ENCODE measurements at places on chromosomes 6 and 20. TPM values are rescaled to one million over a fixed set of nuclear protein-coding genes. Genes with fewer than 3 reads are reported as not detected.

DNA sequence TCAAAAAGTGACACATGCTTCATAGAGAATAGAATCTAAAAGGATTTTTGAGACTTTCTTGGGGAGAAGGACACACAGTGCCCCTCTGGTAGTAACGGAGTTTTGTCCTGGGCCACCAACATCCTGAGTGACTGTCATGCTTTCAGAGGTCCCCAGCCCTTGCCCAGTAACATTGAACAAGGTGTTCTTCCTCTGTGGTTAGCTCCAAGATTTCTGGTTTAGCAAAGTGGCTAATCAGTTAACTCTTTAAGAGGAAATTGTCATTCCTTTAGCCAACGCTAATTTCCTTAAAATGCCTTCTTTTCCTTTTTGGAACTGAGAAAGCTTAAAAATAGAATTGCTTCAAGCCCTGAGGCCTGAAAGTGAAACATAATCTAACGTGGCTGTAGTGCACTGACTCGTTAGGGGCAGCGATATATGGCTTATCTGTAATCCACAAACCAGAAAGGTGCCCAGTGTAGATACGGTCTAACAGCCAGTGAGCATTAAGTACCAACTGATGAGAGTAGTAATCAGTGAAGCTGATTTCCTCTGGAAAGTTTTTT is 7.8 kb downstream of the E2F3 start:
- DNase-seq: no peak

GRCh38 chr20:848193-848592 is 14.7 kb downstream of the FAM110A start:
- DNase-seq: no peak

DNA sequence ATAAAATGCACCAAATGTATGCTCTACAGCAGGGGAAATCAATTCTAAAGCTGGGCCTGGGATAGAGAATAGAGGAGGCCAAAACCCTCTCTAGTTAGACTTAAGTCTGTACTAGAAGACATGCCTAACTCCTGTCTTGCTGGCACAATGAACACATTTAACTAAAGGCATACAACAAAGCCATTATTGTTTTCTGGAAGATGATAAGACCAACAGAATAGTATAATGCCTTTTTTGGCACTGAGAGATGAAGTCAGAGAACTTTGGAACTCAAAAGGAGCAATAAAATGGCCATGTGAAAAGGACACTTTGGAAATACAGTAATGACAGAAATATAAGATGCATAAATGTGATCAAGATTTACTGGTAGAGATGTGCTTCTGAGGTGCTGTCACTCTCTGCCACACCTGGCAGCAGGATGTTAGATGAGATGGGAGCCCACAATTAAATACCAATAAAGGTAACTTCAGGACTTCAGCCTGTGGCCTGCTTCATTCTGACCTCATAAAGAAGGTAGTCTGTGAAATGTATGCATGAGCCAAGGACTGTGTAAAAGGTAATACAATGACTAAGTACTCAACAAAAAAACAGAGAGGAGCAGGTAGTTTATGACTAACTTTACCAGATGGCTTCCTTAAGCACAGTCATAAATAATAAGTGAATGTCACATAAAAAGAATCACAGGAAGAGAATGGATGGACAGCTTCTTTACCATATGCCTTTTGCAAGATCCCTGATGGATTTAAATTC is 333.4 kb downstream of the BCKDHB start:
- DNase-seq: no peak

DNA sequence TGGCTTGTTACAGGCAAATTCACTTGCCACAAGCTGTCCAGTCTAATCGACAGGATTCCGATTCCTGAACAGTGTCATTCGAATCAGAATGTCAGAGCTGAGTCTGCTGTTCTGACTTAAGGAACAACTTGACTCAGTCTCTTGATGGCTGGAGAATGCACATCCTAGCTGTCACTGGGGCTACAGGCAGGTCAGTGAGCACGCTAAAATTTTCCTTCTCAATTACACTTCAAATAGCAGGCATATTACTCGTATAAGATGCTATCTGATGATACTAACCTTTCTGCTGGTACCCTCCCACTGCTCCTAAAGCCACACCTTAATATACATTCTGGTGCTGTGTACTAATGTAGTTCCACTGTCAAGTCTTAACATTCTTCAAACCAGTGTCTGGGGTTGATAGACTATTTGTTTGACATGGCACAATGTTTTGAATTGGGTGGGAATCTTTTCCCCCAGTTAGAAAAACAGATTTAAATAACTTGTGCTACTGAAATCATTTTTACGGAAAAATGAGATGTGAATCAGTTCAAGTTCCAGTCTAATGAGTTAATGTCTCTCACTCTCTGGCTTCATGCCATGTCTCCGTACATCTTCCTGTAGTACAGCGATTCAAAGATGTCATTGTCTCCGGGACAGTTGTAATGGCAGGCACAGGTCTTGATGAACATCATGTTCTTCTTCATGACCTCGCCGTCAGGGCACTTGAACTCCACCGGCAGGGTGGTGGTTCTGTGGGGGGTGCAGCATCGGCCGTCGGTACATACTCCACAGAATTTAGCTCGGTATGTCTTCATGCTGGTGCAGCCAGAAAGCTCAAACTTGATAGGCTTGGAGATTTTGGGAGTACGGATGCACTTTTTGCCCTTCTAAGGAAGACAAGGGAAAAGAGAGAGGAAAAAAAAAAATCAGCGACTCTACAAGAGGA is 2.2 kb downstream of the CCN2 start:
- DNase-seq: no peak

DNA sequence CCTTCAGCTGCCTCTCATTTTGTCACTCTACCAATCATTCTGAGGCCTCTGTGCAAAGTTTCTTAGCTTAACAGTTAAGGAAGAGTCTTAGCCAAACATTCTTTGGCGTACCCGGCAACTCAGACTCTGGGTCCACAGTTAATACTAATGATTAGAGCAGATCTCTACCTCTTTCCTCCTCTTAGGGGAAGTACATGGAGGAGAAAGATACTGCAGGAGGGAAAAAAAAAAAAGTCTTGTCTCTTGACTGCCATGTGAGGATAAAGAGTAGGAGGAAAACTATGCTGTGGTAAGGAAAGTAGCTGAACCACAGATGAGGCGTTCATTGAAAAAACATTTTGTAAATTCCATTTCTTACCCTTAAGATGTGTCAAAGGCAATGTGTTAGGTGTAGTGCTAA is 44.0 kb upstream of the MARCKS start:
- no peak for DNase-seq

DNA sequence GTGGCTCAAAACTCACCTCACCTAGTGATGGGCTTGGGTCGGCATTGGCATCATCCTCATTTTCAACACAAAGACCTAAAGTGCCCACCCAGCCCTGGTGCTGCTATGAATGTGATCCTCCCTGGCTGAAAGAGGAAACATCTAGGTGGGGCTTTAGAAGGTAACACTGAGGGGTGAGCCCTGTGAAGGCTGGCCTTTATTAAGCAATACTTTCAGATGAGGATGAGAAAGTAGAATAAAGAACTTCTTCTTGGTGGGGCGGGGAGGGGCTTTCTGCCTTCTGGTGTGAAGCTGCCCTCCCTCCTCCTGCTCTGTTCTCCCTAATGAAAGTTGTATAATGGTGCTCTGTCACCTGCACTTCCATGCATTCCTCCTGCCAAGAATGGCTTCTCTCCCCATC is 133.0 kb upstream of the TRAF3IP2 start:
- DNase-seq: no peak

DNA sequence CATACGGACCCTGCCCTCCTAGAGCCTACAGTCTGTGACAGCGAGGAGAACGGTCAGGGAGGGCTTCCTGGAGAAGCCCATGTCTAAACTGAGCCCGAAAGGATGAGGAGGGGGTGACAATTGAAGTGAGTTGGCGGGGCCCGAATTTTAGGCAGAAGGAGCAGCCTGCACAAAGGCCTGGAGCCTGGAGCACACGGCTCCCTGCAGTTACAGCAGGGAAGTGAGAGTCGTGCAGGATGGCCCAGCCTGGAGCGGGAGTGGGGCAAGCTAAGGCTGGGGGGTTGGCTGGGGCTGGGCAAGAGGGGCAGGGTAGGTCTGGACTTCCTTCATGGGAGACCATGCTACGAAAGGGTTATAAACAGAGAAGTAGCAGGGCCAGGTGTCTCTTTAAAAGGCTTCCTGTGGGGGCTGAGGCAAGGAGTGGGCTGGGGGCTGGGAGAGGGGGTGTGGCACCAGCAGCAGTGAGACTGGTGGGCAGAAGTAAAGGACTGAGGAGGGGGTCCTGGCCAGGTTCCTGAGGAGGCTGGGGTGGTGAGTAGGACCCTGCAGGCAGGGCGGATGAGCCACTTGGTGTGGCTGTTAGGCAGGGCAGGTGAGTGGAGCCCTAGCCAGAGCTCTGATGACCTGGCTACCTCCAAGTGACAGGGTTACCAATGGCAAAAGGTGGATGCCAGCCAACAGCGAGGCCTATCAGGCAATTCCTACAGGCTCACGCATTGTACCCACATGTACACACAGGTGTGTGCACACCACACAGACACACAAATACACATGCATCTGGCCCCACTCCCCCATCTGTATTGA is 119.2 kb downstream of the MRPL14 start:
- DNase-seq: no peak

DNA sequence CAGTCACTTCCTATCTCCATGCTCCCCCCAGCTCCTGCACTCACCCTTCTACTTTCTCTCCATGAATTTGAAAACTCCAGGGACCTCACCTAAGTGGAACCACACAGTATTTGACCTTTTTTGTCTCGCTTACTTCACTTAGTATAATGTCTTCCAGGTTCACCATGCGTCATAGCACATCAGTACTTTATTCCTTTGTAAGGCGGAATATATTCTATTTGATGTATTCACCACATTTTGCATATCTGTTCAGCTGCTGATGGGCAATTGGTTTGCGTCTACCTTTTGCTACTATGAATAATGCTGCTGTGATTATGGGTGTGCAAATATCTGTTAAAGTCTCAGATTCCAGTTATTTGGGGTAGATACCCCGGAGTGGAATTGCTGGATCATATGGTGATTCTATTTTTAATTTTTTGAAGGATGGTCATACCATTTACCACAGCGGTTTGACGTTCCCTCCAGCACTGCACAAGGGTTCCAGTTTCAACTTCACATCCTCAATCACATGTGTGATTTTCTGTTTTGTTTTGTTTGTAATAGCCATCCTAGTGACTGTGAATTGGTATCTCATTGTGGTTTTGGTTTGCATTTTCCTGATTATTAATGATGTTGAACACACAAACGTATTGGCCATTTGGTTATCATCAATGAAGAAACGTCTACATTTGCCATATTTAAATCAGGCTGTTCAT is 20.3 kb upstream of the SYNDIG1 start:
- no peak for DNase-seq

GRCh38 chr6:52790861-52791260 is 12.8 kb downstream of the GSTA1 start:
- no peak for DNase-seq

DNA sequence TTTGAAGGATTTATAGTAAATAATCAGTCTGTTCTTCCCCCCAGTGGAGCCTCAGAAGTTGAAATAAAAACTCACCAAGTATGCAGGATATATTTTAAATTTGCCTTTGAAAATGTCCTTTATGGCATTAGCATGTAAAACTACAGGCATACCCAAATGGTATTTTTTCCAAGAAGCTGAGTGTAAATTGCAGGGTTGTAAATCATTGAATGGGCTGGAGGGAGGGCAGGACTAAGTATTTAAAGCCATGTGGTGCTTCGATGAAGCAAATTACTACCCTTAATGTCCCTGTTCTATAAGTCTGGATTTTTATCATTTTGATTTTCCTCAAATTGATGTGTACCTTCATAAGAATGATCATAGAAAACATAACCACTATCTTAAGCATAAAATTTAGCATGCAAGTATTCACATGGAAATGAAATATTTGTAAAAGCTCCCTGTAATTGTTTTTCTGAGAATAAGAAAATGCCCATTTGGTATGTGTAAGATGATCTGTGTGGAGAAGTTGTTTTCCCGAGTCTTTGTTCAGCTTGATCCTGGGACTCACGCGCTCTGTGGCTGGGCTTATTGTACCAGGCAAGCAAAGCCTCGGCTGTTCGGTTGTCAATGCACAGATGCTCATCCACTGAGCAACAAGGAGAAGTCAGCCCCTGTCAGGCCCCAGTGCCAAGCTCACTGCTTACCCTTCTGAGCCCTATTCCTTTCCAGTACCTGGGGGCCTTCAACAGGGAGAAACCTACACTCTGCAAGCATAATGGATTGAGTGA is 66.7 kb downstream of the CD164 start:
- no peak for DNase-seq

DNA sequence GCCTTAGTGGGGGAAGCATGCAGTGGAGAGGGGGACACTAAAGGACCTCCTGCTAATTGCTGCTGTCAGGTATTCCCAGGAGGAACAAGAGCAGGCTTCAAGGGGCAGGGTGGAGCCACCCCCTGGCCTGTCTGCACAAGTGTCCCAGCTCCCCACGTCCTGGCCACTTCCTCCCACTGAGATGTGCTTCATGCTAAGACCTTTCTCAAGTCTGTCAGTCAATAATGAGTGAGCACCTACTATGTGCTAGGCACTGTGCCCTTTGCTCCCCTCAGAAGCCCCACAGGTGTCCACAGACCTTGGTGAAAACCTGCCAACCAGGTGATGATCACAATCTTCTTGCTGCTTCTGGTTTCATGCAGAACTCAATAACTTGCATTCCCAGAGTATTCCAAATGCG is 147.9 kb downstream of the UNC5CL start:
- DNase-seq: no peak

GRCh38 chr6:14781772-14782525 is 463.9 kb upstream of the JARID2 start:
- no peak for DNase-seq

GRCh38 chr6:143664171-143664570 is 13.6 kb upstream of the PHACTR2 start:
- DNase-seq: no peak

DNA sequence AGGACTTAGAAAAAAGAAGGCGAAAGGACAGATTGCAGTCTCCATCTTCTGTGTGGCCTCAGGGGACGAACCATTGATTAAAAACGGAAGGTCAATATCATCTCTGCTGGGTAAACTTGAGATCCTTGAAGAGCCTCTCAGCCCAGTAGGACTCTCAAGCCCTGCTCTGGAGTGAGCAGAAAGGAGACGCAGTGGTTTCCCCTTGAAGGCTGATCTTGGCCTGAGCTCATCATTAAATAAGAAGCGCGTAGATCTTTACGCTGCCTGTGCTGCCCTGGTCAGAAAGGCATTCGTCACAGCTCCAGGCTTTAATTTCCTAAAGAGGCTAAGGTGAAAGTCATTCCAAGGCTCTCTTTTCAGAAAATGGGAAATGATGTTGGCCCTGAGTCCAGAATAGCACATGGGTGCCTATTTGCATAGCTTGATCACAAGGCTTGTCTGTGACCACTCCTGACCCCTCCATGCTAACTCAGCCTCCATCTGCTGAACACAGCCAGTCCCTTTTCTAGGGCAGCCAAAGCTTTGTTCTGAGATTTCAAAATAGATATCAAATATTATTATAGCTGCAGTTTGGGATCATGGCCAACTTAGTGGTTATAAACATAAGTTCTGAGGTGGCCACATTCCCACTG is 29.3 kb upstream of the XRN2 start:
- DNase-seq: no peak

GRCh38 chr6:43927532-43928210 is 157.7 kb downstream of the VEGFA start:
- no peak for DNase-seq

GRCh38 chr6:109456111-109456583 is 575 bp upstream of the MICAL1 start:
- DNase-seq: peak; percentile 48

- no peak for DNase-seq
These were observed 36.3 kb upstream of the SULF2 start for GRCh38 chr20:47821481-47822100.

Gene SLC12A5
- total RNA-seq: 1.7 TPM

Gene TRAPPC3L
- total RNA-seq: not detected

Gene C4A
- 301 TPM for total RNA-seq

Gene EPB41L1
- 29.8 TPM for total RNA-seq

Gene APOM
- 1.4 TPM for total RNA-seq

Measured in heart left ventricle (tissue), 16 donors.